ENCODE measurements at places on chromosomes 13 and 19.

- no peak for DNase-seq
Measured at GRCh38 chr13:34124666-34125306, 306.8 kb downstream of the RFC3 start.

GRCh38 chr13:75927183-75927669 lies 291.1 kb downstream of the LMO7 start:
- no peak for DNase-seq

- DNase-seq: no peak
Measured at GRCh38 chr13:74747186-74747955, 613.2 kb upstream of the KLF12 start.

GRCh38 chr13:76519685-76520084 lies 366.5 kb downstream of the KCTD12 start:
- DNase-seq: no peak

GRCh38 chr13:54368387-54368786 lies 1339.8 kb downstream of the OLFM4 start:
- no peak for DNase-seq

- DNase-seq: no peak
Measured at GRCh38 chr19:35776102-35776788, 881 bp downstream of the ARHGAP33 start.

GRCh38 chr19:29478578-29479565 lies 46.9 kb upstream of the VSTM2B start:
- DNase-seq: no peak

GRCh38 chr19:58181902-58182576 lies 822 bp upstream of the ZNF274 start:
- DNase-seq: peak; percentile 48

GRCh38 chr13:68439817-68440216 lies 1209.7 kb upstream of the PCDH9 start:
- no peak for DNase-seq

DNA sequence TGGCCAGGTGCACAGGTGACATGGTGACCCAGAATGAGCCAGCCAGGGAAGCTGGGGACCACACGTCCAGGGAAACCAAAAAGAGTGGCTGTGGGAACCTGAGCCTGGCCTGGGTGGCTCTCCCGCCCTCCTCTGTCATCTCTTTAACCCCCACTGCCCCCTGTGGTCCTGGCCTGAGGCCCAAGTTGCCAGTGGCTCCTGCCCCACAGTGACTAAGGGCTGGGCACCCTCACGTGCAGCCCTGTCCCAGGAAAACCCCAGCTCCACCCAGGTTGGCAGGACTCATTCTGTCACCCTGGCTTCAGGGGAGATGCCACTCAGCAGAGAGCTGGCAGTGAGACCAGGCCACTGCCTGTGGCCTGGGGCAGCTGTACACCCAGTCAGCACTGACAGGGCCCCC lies 30.6 kb upstream of the ISYNA1 start:
- no peak for DNase-seq
